Activated CD4-positive, alpha-beta T cell treated with anti-CD3 and anti-CD28 coated beads, Interleukin-2, amount 50 U/mL, for 48 hours (primary cell): ENCODE measurements at places on chromosomes 16 and 17.
A peak's percentile ranks its signal among the peaks of the same experiment; 100 is the strongest.

DNA sequence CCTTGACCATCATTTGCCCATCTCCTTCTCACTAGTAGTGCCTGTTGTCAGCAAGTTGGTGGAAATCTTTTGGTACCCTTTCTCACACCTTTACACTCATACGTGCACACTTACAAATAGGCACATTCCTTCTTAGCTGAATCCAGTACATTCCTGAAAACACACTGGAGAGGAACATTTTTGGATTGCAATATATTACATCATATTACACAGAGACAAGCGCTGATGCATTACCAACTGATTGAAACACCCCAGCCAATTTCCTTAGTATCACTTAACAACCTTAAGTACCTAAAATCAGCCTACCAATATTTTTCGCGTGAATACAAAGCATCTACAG is 64.1 kb downstream of the PLCG2 start:
- DNase-seq: no peak

DNA sequence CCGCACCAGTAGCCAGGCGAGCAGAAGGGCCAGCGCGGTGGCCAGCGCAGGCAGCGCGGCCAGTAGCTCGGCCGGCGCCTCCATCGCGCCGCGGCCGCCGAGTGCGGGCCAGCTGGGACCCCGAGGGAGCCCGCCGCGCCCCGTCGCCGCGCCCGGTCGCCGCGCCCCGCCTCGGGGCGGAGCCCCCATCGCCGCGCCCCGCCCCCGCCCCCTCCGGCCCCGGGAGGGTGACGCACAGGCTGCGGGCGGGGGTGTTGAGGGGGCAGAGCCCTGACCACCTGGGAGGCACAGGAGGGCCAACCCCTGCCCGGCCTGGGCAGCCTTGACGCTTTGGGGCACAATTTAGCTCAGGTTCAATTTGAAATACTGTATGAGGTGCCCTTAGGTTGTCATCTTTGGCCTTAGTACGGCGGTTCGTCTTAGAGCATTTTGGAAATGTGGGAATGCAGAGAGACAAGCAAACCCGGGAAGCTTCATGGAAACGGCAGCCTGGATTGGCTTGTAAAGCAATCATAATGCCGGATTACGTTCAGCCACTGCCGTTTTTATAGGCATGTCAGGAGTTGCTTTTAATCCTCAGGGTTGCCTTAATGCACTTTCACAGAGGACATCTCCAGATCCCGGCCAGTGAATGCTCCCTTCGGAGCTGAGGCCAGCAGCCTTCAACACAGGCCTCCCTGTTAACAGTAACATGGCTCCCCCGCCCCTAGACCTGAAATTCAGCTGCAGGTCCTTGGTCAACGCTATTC is at the start of gene MXRA7:
Gene MXRA7 (minus strand): TSS at position 103 of the 749 bp plus-strand sequence. CDS start 19 bp downstream, at position 84.
- peak; percentile 57 for DNase-seq

DNA sequence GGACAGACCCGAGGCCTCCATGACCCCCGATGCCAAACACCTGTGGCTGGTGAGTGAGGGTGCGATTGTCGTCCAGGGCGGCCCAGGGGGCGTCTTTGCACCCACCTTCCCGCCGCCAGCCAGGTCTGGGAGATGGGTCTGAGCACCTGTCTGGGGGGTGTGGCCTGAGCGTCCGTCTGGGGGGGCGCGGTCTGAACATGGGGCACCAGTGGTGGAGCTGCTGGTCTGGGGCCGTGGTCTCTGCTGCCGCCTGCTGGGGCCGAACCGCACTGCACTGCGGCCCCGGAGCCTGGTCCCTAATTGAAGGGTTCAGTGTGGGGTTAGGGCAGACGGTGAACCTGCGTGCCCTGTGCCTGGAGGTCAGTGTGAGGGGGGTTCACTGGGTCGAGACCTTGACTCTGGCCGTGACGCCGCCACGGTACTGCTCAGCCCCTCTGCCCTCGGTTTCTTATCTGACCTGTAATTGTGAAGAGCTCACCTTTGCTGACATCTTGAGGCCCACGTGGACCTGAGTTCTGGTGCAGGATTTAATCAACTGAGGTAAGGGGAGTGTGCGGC is 12.6 kb upstream of the TCF25 start:
- peak; percentile 80 for DNase-seq

DNA sequence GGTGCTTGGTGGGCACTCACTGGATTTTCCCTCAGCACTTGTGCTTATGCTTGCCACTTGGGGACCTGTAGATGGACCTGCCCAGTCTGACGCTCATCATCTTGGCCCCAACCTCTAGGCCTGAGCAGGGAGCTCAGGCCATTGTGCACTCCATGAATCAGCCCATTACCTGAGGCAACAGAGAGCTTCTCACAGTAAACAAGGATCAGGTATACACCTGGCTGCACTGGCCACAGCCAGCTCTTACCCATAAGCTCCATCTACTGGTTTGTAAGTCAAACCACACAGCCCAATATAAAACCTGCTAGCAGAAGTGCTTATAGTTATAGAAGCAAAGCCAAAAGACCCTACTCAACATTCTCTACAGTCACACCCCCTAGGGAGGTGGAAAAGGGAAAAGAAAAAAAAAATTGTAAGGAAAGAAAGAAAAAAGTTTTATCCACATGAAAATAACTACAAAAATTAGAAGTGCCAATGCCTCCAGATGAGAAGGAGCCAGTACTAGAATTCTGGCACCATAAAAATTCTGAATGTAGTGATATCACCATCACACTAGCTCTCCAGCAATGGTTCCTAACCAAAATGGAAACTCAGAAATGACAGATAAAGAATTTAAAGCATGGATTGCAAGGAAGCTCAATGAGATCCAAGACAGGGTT is 87.8 kb upstream of the CDH5 start:
- no peak for DNase-seq

GRCh38 chr16:79658301-79659033 is 57.9 kb upstream of the MAF start:
- DNase-seq: peak; percentile 13
